Uterus (tissue), 4 donors: ENCODE measurements at places on chromosomes 3 and 15. TPM values are rescaled to one million over a fixed set of nuclear protein-coding genes. Genes with fewer than 3 reads are reported as not detected.

Gene SLC51A
- not detected for total RNA-seq

Gene PEAK1
- total RNA-seq, result 69.8 TPM

Gene NANOGP8
- not detected for total RNA-seq

Gene NEK10
- total RNA-seq, result 0.77 TPM

Gene VWA5B2
- not detected for total RNA-seq

GRCh38 chr3:54604495-54604894 lies 323.4 kb downstream of the LRTM1 start:
- H3K4me3 ChIP-seq, result no peak overlapping the region
- H3K36me3 ChIP-seq, result no peaks in the 10 kb centered on the region
- H3K27me3 ChIP-seq, result no peaks in the 10 kb centered on the region
- DNase-seq, result no peak

GRCh38 chr3:12495749-12496452 lies 11.6 kb downstream of the TSEN2 start:
- H3K27ac ChIP-seq, result no peak overlapping the region
- DNase-seq, result no peak
- no peaks in the 10 kb centered on the region for H3K27me3 ChIP-seq
- H3K4me1 ChIP-seq, result no peaks in the 10 kb centered on the region
- H3K36me3 ChIP-seq, result no peaks in the 10 kb centered on the region

GRCh38 chr3:52007291-52007690 lies 11.6 kb upstream of the RPL29 start:
- H3K4me3 ChIP-seq, result no peak overlapping the region
- no peaks in the 10 kb centered on the region for H3K27me3 ChIP-seq
- no peaks in the 10 kb centered on the region for H3K36me3 ChIP-seq
- no peak overlapping the region for H3K27ac ChIP-seq

GRCh38 chr3:14377838-14378169 lies 24.6 kb upstream of the SLC6A6 start:
- no peak overlapping the region for H3K4me3 ChIP-seq
- DNase-seq, result no peak
- H3K36me3 ChIP-seq, result no peaks in the 10 kb centered on the region
- H3K27me3 ChIP-seq, result no peaks in the 10 kb centered on the region

DNA sequence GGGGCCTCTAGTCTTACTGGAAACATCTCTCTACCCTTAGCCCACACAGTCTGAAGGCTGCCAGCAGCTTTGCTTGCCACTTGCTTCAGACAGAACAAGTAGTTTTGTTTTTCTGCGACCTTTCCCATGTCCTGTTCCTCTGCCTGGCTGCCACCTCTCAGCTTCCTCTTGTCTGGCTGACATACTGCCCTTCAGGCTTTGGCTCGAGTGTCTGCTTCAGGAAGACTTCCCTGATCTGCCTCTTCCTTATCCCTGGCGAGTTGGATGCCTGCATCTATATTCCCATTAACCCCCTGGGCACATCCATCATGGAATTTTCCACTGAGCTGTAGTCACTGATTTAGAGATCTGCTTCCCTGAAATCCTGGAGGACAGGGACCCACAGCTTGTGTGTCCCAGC lies 25.1 kb upstream of the CPNE9 start:
- no peak overlapping the region for H3K27ac ChIP-seq
- H3K36me3 ChIP-seq, result no peaks in the 10 kb centered on the region

DNA sequence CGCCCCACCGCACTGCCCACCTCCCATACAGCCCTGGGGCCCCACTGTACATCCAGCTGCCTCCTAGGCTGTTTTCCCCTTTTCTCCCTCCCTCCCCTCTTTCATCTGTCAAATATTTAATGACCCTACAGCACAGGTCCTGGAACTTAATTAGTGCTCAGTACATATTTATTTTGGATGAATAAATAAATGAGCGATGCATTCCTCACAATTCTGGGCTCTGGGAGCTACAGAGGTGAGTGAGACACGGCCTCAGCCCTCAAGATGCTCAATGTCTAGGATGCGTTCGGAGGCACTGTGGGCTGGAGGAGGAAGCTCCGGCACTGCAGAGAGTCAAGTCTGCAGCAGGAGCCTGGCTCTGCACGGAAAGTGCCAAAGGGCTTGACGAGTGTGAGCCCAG lies 175.0 kb downstream of the FAM43A start:
- no peaks in the 10 kb centered on the region for H3K4me1 ChIP-seq
- H3K36me3 ChIP-seq, result no peaks in the 10 kb centered on the region
- H3K27me3 ChIP-seq, result no peaks in the 10 kb centered on the region

GRCh38 chr15:92018535-92019239 lies 165.2 kb downstream of the SLCO3A1 start:
- peaks cover 11% of the 10 kb centered on the region for H3K4me1 ChIP-seq
- H3K4me3 ChIP-seq, result no peak overlapping the region
- DNase-seq, result no peak
- H3K27ac ChIP-seq, result no peak overlapping the region
- no peaks in the 10 kb centered on the region for H3K27me3 ChIP-seq
- H3K36me3 ChIP-seq, result no peaks in the 10 kb centered on the region

GRCh38 chr15:91488452-91488851 lies 365.1 kb upstream of the SLCO3A1 start:
- DNase-seq, result no peak
- no peaks in the 10 kb centered on the region for H3K27me3 ChIP-seq
- H3K27ac ChIP-seq, result no peak overlapping the region
- no peaks in the 10 kb centered on the region for H3K4me1 ChIP-seq
- H3K4me3 ChIP-seq, result no peak overlapping the region

DNA sequence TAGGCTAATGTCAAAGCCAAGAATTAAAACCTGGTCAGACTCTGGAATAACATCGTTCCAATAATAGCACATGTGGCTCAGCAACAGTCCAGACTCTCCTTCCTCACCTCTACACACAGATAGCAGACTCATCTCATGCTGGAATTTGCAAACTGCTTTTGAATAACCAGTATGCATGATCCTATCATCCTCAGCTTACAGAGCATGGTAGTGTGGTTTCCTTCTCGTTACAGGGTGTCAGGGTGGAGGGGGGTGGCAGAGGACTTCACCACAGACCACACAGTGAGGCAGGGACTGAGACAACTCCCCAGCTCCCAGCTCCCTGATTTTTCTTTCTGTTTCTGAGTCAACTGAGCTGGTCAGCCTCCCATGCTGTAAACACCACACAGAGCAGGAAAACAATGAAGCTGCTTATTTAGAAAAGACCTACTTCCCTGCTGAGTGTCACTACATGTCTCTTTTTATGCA lies 101.6 kb downstream of the RPL22L1 start:
- H3K4me1 ChIP-seq, result no peaks in the 10 kb centered on the region
- no peaks in the 10 kb centered on the region for H3K27me3 ChIP-seq
- no peak overlapping the region for H3K4me3 ChIP-seq
- no peak for DNase-seq
- H3K27ac ChIP-seq, result no peak overlapping the region

DNA sequence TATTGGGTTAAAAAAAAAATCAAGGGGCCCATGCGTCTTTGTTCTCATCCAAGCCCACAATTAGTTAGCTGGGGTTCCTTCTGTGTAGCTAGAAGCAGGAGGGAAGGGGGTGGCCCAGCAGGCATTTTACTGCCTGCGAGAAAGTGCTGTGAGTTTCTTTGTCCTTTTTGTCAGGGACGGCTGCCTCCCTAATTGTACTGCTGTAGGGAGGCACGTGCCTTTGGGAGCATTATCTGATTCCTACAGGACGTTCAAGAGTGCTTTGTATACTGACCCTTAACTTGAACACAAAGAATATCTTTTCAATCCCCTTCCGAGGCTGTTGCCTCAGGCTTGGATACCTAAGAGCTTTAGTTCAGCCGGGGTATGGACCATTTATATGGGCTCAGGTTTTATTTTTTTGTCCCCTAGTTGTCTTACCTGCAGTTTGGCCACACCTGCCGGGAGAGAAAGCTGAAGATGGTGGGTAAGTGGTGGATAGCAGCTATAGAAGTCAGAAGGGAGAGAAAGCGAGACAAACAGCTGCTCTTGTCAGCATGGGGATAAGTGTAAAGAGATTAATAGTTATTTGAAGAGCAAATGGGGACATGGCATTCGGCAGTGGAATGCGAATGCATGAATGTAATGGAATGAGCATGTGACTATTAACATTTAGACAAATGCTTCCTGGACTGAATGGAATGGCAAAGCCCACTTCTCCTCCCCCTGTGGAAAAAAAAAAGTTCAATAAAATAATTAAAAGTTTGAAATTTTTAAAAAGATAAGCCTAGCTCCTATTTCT lies 175.2 kb downstream of the TP63 start:
- H3K36me3 ChIP-seq, result no peaks in the 10 kb centered on the region
- no peaks in the 10 kb centered on the region for H3K27me3 ChIP-seq
- no peak for DNase-seq
- H3K4me3 ChIP-seq, result no peak overlapping the region
- no peak overlapping the region for H3K27ac ChIP-seq

DNA sequence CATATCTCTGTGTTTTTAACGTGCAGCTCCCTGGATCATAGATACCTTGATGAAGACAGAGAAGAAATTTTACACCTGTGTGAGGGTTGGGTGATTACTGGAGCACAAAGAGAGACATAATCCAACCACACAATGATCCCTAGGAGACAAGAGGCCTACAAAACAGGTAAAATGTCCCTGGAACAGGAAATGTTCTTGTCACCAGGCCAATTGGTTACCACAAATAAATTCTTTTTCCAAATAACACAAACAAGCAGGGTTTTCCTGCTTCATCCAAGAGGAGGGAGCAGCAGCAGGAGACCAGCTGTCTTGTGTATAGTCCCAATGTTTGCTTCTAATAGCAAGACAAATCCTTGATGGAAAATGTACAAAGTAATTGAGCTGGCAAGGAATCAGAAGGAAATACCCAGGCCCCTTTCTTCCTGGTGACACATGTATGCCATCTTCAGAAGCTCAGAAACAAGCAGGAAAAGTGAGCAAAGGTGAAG lies 1.4 kb downstream of the MGLL start:
- no peaks in the 10 kb centered on the region for H3K36me3 ChIP-seq
- peak overlapping the region; percentile 71 for H3K27ac ChIP-seq
- no peak overlapping the region for H3K4me3 ChIP-seq
- DNase-seq, result no peak
